Urinary bladder (tissue), 4 donors: ENCODE measurements at places on chromosomes 11 and 22.

GRCh38 chr11:78741741-78742140 lies 167.1 kb upstream of the NARS2 start:
- no peak for DNase-seq

DNA sequence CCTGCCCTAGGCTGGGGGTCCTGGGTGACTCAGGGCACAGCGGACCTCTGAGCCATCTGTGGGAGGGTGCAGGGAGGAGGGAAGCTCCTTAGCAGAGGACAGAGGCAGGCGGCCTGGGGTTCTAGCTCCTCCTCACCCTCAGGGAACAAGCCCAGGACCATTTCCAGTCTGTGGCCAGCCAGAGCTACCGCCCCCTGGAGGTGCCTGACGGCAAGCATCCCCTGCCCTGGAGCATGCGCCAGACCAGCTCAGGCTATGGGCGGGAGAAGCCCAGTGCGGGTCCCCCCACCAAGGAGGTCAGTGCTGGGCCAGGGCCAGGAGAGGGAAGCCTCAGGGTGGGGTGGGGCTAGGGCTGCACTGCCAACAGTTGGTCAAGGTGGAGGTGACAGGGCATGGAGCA lies 26.0 kb upstream of the LRRC10B start:
- DNase-seq = no peak

GRCh38 chr11:85948884-85949283 lies 93.7 kb downstream of the CCDC83 start:
- DNase-seq = no peak

GRCh38 chr22:46003271-46004091 lies 26.5 kb upstream of the WNT7B start:
- no peak for DNase-seq

DNA sequence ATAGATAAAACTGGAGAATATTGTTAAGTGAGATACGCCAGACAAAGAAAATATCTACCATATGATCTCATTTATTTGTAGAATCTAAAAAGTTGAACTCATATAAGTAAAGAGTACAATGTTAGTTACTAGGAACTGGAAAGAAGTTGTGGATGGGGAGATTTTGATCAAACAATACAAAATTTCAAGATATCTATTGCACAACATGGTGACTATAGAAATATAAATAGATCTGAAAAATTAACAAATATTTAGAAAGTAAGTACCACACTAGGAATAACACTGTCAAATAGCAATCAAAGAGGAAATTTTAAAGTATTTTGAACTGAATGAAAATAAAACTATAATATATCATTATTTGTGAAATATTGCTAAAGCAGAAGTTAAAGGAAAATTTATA lies 437.2 kb downstream of the AASDHPPT start:
- DNase-seq = no peak

GRCh38 chr11:79160791-79161403 lies 279.9 kb downstream of the TENM4 start:
- no peak for DNase-seq

DNA sequence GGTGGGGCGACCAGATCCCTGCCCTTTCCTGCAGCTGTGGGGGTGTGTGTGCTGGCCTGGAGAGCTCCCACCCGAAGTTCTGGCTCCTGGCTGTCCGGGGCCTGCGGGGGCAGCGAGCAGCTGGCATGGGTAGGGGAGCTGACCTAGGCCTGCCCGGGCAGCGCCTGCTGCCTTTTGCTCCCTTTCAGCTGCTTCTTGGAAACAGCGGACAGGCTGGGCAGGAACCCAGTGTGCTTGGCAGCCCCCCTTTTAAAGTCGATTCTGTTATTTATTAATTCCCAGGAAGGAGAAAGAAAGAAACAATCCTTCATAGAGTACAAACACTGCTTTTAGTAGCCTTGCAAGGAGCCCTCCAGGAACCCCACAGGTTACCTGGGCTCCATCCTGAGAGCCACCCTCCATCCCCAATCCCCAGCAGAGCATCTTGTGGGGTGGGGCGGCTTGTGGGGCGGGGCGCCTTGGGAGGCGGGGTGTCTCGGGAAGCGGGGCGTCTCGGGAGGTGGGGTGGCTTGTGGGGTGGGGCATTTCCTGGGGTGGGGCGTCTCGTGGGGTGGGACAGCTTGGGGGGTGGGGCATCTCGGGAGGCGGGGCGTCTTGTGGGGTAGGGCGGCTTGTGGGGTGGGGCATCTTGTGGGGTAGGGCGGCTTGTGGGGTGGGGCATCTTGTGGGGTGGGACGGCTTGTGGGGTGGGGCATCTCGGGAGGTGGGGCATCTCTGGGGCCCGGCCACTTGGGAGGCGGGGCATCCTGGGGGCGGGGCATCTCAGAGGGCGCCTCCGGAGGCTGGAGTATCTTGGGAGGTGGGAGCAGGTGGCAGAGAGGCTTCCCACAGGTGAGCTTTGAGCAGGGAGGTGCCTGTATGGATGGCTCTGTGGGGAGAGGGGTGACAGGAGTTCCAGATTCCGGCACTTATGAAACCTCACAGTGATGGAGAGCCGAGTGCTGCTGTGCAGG lies 7.0 kb downstream of the CD81 start:
- DNase-seq = no peak

DNA sequence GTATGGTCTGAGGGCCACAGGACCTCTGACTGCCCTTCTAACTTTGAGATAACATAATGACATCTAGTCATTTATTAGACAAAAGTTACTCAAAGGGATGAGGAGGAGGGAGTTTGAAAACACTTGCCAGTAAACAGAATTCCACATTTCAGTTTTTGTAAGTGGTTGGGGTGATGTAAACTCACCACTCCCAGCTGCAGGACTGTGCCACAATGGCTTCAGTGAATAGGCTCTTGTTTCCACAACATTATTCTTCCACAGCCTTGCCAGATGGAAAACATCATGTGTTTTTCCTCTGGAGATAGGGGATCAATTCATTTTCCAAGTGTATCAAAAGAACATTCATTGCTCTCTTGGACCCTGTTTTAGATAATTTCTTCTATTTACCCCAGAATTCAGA lies 147.2 kb upstream of the BDNF start:
- no peak for DNase-seq

- no peak for DNase-seq
Observed at GRCh38 chr11:57903441-57904123, 120.1 kb upstream of the OR9Q1 start.
